ENCODE measurements at places on chromosomes 7 and 10.

DNA sequence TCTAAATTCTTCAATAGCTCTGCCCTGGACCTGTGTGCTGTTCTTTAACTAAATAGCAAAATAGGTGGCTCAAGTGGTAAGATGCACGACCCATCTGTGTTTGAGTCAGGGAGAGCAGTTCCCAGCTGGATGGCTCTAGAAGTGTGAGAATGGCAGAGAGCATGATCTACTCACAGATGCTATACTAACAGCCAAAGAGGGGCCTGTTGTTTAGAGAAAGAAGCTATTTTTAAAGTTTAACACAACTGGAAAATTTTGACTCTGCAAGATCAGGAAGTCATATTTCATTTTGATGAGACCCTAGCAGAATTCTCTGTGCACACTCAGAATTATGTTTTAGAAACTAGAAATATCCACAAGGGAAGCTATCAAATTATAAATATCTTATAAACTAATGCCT is 87.4 kb upstream of the PIP4K2A start:
- DNase-seq = no peak

DNA sequence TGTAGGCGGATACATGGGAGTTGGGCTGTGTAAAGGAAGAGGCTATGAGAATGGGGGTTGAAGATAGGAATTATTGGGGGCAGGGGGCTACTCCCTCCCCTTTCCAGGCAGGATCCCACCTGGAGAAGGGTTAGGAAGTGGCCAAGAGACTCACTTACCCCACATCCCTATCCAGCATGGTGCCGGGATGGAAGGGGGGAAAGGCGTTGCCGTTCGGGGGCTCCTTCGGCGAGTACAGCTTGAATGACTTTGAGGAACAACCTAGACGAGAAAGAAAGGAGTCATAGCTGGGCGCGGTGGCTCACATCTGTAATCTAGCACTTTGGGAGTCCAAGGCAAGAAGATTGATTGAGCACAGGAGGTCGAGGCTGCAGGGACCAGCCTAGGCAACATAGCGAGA is 8.9 kb downstream of the LDB1 start:
- no peak for DNase-seq

DNA sequence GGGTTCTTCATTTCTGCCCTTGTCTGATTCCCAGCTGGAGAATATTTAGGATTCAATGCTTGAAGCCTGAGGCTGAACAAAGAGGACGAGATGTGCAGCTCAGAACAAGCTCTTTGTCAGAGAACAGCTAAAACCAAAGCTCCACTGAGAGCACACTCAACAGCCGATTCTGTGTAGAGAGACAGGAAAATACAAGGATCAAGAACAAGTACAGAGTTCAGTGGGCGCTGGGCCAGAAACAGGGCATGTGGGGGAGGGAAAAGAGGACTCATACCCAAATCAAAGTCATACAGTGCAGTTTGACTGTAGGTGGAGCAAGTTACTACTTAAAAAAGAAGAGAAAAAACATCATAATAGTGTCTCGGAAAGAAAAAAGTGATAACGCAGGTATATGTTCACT is at the start of gene AGMO:
Gene AGMO, minus strand, starts transcription at position 181 of the 400 bp plus-strand sequence.
- no peak for DNase-seq

DNA sequence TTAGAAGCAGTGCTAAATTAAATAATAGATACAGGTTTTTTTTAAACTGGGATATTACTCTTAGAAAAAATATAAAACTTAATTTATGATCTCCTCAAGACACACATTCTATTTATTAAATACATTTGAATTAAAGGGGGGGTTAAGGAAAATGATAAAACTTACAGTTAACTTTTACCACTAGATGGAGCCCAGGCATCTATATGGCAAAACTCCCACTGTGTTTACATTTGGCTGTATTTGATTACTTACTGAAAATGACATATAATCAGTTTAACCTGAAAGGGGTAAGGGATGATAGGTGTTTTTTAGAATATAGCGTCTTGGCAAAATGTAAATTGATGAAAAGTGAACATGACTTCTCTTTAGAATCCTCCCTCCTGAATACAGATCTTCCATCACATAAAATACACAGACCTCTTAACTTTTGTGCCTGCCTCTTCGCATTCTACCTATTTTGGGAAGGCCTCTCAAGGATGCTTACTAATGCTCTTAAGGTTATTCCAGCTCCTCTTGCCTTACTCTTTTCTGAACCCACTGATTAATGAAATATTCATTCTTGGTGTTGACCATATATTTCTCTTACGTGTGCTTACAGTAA is 235.7 kb downstream of the AGMO start:
- DNase-seq = peak; percentile 76

GRCh38 chr10:29546773-29547313 is 87.9 kb downstream of the SVIL start:
- DNase-seq = no peak

- no peak for DNase-seq
These were observed 24.0 kb downstream of the KCNMA1 start for GRCh38 chr10:77613476-77614130.

DNA sequence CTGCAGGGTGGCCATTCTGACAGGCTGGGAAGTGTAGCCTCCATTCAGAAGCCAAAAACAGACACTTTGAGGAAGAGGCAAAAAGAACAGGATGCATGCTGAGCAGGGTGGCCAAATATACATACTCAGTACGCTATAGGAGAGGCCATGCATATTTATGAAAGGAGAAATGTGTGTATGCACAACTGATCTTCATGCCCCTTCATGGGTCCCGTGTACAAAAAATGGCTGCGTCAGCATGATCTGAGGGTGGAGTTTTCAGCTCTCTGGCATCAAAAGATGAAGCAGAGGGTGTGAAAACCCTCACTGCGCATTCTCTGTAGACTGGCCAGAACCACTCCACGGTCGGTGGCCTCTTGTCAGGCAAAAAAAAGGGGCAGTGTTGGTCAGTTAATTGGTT is 35.5 kb upstream of the OIT3 start:
- no peak for DNase-seq

DNA sequence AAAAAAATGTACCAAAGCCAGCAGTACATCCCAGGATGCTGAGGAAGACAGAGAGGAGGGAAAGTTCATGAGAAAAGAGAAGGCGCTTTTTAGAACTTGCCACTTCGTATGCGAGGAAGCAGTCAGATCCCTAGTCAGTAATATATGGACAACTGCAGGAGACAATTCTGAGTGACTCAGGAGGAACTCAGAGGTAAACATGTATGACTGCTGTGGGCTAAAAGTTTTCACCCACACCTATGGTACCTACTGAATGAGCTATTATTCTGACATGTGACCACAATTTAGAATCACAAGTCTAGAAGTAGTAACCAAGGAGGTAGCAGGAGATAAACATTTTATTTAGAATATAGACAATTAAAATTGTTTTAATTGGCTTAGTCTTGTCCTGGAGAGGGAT is 126.5 kb downstream of the ICA1 start:
- no peak for DNase-seq

DNA sequence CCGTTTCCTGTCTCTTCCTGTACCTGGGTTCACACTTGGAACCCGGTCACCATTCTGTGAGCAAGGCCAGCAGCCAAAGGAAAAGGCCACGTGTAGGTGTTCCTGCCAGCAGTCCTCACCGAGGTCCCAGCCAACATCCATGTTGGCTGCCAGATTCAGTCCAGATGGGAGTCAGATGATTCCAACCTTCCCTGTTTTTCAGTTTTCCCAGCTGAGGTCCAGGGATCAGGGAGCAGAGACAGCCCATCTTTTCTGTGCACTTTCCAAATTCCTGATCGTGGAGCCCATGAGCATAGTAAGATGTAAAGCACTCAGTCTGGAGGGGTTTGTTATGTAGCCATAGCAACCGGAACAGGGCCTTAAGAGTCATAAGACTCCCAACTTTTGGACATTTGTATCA is 3.9 kb upstream of the PVRIG start:
- DNase-seq = peak; percentile 5

DNA sequence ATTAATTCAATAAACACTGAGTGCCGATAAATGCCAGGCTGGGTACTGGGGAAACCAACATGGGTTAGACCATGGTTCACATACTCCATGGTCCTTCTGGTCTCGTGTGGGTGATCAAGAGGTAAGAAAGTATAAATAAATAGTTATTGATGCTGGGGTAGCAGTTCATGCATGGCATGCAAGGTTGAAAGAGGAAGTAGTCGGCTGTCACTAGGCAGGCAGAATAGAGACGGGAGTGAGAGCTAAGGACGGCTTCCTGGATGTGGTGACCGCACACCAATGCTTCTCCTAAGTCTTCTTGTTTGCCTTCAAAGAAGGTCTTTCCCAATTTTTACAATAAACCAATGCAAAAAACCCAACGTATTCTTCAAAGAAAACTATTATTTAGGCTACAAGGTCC is 208.6 kb downstream of the ADAM12 start:
- DNase-seq = no peak

DNA sequence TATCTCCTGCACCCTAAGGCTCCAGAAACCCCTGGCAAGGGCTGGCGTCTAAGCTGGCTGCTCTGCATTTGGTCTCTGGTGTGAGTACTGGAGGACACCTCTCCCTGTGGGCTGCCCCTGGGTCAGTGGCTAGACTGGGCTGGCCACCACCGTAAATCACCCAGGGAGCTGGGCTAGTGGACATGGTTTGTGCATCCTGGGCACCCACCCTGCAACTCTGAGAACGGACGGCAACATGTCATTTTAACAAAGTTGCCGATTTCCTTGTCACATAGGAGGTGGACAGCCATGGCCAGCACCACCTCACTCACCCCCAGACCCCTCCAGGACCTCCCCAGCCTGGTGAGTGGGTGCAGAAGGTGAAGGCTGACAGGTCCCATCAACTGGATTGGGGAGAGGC is 26.8 kb upstream of the PCBD1 start:
- no peak for DNase-seq

DNA sequence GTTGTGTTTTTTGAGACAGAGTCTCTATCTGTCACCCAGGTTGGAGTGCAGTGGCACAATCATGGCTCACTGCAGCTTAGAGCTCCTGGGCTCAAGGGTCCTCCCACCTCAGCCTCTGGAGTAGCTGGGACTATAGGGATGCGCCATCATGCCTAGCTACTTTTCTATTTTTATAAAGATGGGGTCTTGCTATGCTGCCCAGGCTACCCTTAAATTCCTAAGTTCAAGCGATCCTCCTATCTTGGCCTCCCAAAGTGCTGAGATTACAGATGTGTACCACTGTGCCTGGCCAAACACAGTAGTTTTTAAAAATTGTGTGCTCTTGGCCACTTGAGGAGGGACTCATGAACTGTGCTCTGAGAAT is 10.6 kb upstream of the TLX1 start:
- no peak for DNase-seq

DNA sequence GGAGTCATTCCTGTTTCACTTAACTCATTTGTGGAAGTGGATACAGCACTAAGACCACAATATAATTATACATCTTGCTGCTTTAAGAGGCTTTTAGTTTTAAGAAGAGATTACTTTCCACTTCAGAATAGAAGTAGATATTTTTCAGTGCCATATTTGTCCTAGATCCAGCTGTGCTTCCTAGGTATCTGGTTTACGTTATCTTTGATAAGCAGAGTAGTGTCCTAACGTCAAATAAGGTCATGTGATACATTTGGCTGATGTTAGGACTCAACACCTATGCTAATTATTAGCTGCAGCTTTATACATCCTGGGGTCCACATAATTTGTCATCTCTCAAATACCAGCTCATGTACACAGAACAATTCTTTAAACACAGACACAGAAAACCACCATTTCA is 196.2 kb upstream of the SMIM30 start:
- no peak for DNase-seq

DNA sequence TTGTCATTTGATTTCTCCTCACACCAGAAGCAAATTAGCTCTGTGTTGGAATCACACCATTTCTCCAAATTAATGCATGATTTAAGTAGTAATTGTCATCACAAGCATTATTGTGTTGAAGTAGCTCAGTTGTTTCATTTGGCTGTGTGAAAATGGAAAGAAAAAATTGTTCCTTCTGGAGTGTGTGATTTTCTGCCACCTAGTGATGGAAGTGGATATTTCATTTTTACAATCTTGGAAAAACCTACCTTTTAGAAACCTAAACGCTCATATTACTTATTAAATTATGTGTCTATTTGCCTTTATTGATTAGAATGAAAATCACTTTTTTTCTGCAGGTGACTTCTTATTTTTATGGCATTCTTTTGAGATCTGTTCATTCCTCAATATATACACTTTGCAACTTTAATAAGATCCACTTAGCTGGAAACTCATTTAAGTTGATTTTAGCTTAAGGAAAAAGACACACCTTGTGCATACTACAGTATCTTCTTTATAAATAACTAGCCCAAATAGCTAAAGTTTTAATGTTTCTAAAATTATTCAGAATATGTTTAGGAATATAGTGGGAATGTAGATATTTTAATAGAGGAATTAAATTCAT is 50.0 kb downstream of the SRI start:
- peak; percentile 60 for DNase-seq

- DNase-seq = no peak
These were observed 105.8 kb upstream of the NFE2L3 start for GRCh38 chr7:26046150-26046549.

DNA sequence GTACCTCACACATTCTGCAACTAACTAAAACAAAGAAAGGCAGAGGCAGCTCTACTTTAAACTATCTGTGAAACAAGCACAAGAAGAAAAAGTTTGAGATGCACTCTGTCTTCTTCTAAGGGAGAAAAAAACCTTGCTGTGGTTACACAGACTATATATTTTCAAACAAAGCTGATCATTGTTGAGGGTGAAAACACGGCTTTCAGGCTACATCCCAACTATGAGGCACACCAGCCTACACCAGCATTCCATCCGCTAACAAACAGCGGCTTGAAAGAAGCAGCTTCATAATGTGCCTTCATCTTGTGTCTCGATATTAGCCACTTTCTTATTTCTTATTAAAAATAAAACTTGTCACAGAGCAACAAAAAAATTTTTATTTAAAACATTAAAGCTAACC is 79.1 kb downstream of the USP6NL start:
- peak; percentile 50 for DNase-seq

DNA sequence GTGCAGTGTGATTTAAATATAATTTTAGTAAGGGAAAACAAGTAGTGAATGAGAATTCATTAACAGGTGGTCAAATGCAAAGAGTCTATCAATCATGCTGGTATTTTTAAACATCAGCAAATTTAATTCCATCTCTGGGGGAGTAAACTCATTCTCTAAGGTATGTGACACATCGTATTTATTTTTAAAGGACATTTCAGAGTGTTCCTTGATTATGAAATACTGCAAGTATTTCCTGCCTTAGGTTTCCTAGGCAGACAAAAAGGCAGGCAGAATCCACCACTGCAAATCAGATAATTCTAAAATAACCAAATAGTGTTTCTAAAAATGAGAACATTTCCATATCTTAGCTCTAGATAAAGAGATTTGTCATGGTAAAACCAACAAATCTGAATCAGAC is 193.8 kb downstream of the LRRTM3 start:
- peak; percentile 59 for DNase-seq

- DNase-seq = no peak
These were observed 1.9 kb upstream of the DEPP1 start for GRCh38 chr10:44980309-44981171.

DNA sequence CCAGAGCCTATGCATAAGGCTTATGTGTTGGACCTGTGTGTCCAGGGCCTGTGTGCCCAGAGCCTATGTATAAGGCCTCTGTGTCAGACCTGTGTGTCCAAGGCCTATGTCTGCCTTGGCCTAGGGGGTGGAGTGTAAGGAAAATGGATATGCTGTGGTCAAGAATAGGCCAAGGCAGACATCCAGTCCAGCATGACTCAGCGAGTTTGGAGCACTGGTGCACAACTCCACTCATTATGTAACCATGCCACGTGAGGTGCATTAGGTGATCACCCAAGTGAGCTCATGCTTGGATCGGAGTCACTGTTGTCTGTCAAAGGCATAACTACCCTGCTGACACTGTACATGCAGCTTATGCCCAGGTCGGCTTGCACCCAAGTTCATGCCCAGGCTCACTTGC is 238.9 kb downstream of the CACNA2D1 start:
- peak; percentile 7 for DNase-seq

Measured in adipocyte (in vitro differentiated cells).